ENCODE measurements at places on chromosomes 12 and 14.

- no peak for DNase-seq
These were observed 37.6 kb downstream of the MUCL1 start for GRCh38 chr12:54891717-54892478.

- DNase-seq: no peak
These were observed 181.9 kb downstream of the SLC15A5 start for GRCh38 chr12:16095531-16096110.

- no peak for DNase-seq
These were observed 136.3 kb downstream of the DYRK2 start for GRCh38 chr12:67784831-67785230.

GRCh38 chr14:33525626-33526025 is 425.2 kb downstream of the EGLN3 start:
- no peak for DNase-seq

- DNase-seq: no peak
These were observed 1.1 kb upstream of the TUBA1A start for GRCh38 chr12:49189731-49190716.

DNA sequence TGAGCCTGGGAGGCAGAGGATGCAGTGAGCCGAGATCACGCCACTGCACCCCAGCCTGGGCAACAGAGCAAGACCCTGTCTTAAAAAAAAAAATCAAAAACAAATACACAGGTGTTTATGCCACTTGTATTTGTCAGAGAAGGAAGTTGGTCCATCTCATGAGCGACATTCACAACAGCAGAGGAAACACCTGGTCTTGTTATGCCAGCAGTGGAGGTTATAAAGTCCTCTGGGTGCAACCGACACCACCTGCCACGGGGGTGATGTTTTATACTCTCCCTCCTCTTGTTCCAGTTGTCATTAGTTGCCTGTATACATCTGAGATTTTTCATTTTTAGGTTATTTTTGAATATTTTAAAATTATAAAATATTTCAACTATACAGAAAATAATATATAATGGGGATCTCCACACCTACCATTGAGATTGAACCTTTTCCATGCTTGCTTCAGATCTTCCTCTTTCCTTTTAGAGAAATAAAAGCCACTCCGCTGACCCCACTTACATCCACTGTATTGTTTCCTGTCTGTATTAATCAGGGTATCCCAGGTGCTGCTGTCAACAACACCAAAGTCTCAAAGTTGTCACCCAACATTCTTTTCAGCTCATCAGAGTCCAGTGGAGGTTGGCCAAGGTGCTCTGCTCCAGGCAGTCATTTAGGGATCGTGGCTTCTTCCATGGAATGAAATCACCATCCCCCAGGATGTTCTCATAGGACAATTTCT is 65.1 kb downstream of the RNFT2 start:
- DNase-seq: no peak

DNA sequence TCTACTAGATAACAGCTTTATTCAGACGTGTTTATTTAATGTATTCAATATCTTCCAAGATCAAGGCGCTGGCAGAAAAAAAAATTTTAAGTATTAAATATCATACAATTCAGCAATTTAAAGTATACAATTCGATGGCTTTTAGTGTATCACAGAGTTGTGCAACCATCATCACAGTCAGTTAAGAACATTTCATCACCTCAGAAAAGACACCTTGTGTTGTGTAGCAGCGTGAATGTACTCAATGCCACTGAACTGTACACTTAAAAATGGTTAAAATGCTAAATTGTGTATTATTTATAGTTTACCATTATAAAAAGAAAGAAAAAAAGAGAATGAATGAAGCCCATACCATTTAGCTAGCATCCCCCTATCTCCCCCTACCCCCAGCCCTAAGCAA is 96.4 kb downstream of the RIN3 start:
- DNase-seq: no peak

DNA sequence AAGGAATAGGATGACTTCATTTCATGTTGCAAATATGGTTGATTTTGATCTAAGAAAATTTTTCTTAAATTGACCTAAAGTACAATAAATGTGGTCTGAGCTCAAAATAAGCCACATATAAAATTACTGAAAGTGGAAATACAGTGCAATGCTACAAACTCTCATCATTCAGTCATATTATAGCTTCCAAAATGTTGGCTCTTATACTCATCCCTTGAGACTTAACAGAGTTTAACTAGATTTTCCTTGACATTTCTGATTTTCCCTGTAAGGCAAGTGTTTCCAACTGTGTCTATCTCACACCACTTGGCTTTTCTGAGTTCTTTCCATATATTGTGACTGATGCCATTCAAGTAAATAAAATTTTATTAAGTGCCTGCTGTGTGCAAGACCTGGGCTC is 123.7 kb upstream of the NTF3 start:
- no peak for DNase-seq

DNA sequence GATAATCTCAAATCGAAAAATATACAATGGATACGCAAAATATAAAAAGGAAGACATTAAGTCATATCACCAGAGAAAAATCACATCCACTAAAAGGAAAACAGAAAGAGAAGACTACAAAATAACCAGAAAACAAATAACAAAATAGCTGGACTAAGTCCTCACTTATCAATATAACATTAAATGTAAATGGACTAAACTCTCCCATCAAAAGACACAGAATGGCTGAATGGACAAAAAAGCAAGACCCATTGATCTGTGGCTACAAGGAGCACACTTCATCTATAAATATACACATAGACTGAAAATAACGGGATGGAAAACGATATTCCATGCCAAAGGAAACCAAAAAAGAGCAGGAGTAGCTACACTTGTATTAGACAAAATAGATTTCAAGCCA is 161.0 kb upstream of the PRKD1 start:
- DNase-seq: no peak

GRCh38 chr14:69612014-69612782 is 802 bp downstream of the SUSD6 start:
- no peak for DNase-seq

DNA sequence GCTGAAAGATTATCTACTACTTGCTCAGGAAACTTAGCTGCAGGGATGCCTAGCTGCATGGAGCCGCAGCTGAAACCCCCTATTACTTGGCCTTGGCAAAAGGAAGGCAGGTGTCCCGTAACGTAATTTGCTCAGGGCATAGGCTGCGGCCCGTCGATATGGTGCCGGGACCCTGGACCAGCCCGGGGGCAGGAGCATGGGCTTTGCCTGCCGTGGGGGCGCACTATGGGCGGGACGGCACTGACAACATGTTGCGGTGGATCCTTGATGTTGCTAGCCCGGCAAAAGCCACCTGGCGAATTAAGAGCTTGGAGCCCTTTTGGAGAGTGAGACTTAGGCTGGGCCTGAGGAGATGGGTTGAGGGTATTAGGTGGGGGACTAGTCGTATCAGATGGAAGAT is 1551.2 kb downstream of the AACS start:
- no peak for DNase-seq

DNA sequence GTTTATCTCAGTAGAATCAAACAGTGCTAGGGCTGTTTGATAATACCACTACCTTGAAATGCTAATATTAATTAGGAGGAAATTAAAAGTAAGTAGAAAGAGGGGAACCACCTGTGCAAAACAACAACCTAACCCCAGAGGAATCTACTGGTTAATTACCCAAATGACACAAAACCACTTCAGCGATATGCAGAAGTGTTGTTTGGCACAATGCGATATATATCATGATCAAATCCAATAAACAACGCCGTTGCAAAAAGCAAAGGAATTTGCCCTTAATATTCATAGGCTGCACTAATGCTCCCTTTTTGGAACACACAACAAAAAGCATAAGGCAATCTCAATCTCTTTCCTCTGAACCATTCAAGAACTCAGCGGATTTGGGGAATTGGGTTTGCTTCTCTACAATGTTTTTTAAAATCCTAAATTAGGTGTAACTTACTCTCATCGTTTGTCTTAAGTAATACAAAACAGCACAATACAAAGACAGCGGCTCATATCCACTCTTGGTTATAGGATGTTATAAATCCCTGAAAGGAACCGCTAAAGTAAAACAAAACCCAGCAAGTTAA is 1.5 kb downstream of the MAP4K5 start:
- DNase-seq: no peak

DNA sequence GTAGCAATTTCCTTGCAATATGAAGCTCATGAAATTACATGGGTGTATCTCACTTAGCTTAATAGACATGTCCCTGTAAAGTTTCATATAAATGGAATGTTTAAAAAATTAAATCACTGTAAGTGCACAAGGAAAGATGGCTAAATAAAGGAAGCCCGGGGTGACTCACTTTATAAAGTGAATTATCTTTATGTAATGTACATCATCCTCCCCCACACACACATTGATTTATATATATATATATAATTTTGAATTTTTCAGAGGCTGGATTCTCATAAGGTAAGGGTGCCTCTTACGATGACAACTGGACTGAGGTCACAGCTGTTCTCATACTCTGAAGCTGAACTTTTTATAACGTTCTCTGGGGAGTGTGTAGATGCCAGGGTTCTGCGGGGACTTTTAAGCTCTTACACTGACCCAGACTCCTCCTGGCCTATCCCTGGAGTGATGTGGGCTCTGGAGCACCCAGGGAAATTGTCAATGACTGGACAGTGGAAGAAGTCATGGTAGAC is 108.7 kb upstream of the HIF1A start:
- no peak for DNase-seq

GRCh38 chr12:63020269-63020668 is 85.3 kb upstream of the PPM1H start:
- DNase-seq: no peak

DNA sequence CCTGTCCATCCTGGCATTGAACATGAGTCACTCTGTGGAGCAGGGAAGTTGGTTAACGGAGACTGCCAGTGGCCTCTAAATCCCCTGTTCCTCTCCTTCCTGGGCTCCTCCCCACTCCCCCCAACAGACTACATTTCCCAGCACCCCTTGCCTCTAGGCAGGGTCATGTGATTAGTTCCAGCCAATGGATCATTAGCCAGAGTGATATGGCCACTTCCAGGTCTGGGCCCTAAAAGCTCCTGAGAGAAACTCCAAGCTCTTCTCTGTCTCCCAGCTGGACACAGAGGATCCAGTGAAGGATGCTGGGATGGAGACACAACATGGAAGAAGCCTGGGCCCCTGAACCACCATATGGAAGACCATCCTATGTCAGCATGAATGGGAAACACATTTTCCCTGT is 54.4 kb upstream of the RFLNA start:
- DNase-seq: no peak

GRCh38 chr12:47078086-47078395 is 1.4 kb upstream of the PCED1B start:
- DNase-seq: no peak

DNA sequence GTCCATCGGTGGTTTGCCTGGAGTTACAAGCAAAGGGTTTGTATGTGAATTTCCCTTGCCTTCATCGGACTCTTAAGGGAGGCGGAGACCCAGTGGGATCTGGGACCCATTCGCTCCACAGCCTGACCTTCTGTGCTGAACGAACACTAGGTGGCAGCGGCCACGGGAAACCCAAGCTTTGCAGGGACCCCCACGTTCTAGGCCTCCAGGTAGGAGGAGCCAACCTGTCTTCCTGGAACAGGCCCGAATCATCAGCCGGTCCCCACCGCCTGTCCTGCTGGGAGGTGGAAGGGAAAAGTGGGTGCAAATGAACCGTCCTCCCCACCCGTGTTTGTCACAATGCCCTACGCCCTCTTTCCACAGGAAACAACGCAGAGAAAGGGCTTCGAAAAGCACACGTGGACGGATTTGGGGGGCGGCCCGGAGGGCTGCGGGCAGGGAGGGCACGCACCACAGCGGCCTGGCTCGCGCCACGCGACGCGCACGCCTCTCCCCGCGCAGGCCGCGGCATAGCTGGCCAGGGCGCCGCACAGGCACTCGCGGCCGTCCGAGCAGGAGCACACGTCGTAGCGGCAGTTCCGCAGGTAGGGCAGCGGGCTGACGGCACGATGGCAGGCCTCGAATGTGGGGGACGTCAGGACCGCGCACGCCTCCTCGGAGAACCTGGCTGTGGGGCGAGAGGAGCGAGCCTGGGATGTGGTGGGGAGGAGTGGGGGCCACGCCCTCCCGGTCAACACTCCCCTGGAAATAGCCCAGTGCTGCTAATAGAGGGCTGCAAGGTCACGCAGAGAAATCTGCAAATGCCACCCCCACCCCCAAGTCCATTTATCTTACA is 67.8 kb downstream of the VWF start:
- DNase-seq: no peak

- DNase-seq: no peak
These were observed 8.1 kb downstream of the TTC9 start for GRCh38 chr14:70649803-70650202.

DNA sequence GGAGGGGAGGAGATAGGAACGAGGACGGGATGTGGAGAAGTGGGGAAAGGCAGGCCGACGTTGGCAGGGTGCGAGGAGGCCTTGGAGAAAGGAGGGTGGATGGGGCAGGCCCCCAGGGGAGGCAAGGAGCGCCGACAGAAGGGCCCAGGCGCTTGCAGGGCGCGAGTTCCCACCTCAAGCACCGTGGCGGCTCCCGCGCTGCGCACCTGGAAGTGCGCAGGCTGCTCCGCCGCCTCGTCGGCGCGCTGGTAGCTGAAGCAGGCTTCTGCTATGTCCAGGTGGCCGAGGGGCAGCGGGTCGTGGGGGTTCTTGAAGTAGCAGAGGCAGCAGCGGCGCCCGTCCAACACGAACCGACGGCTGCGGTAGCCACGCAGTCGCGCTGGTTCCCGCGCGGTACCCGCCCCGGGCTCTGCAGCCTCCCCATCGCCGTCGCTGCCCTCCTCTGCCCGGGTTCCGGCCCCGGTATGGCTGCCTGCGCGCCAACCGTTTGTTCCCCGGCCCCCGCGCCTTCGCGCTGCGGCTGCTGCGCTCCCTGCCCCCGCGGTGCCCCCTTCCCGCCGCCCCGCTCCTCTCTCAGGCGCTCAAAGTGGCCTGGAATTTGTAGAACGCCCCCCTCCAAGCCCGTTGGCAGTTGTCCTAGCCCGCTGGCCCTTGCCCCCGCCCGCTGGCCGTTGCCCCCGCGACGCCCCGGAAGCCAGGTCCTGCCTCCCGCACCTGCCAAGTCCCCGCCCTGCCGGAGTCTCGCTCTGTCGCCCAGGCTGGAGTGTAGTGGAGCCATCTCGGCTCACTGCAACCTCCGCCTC is 1.1 kb upstream of the ACTR6 start:
- DNase-seq: peak; percentile 56

DNA sequence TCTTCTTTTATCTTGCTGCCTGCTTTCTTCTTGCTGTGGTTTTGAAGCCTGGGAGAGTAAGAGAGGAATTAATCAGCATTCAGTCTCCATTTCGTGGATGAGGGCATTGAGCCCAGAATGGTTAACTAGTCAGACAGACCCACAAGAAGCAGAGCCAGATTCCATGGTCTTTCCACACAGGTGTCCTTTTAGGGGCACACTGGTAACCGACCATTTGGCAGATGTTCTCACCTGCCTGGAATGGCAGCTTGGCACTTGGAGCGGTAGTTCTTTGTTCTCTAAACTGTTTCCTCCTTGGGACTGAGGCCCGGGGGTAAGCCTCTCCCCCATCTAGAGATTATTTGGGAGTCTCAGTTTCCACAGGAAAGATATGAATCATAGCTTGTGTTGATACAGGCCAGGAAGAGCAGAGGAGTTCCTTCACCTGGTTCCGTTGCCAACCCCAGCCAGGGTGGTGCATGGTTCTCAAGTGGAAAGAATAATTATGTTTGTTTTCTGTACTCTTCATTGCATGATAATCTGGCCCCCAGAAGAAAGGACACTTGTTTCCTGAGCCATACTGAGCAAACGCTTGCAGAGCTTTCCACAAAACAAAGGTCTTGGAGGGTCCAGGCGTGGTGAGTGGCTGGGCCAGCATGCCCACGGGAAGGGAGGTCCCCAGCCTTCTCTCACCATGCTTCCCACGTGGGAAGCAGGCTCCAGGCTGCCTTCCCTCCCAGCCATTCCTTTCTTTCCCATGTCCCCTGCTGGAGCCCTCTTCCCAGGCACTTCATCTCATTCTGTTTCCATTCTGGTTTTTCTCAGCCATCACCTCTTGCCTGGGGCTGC is 2.0 kb upstream of the KRT75 start:
- DNase-seq: no peak

GRCh38 chr14:79573486-79573885 is 637.8 kb downstream of the DIO2 start:
- no peak for DNase-seq

Data from stimulated activated CD4-positive, alpha-beta T cell treated with anti-CD3 and anti-CD28 coated beads, TNF-alpha, amount 100 ng/mL, for 24 hours (primary cell).